ENCODE measurements at places on chromosomes 16 and 17. TPM values are rescaled to one million over a fixed set of nuclear protein-coding genes. Genes with fewer than 3 reads are reported as not detected.
A peak's percentile ranks its signal among the peaks of the same experiment; 100 is the strongest.

DNA sequence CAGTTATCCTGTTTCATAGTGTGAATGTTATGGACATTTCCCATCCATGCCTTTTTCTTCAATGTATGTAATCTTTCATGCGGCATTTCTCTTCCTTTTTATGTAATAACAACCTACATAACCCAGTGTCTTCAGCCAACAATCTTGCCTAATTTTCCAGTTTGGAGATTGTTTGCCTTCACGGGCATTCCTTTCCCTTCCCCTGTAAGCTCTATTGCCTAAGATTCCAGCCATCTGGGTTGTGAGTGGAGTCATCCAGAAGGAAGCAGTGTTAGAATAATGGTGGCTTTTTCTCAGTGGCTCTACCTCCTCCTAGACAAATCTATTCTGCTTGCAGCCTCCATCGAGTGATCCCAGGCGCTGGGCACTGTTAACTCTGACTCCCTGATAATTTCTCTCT, 22.3 kb downstream of the SYCE1L start:
- no peak overlapping the region for H3K27ac ChIP-seq
- DNase-seq: no peak

ALOX12B gene
- not detected for total RNA-seq

DNA sequence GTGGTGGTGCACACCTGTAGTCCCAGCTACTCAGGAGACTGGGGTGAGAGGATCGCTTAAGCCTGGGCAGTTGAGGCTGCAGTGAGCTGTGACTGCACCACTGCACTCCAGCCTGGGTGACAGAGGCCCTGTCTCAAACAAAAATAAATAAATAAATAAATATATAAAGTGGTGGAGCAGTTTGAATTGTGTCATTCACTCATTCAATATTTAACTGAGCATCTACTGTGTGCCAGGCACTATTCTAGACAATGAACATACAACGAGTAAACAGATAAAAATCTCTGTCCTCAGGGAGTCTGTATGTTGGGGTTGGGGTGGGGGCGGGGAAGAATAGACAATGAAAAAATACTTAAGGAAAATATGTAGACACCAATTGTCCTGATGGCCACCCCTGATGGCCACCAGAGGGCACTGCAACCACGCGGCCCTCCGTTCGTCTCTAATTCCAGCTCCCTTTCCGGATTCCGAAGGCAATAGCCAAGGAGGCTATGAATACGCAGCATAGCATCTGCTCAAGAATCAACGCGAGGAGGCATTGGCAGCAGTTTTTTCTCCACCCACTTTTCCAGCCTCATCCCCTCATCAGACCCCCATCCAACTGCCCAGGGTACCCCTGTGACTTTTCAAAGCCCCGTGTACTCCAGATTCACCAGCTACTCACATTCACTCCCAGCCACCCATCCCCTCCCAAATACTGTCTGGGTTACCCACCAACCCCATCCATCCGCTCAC, 21.4 kb downstream of the QPRT start:
- peak; percentile 61 for DNase-seq
- H3K27me3 ChIP-seq: no peaks in the 10 kb centered on the region
- H3K36me3 ChIP-seq: no peaks in the 10 kb centered on the region
- H3K4me1 ChIP-seq: peaks cover 29% of the 10 kb centered on the region
- H3K27ac ChIP-seq: peak overlapping the region; percentile 98

PSMC3IP gene
- total RNA-seq: 2.4 TPM

- H3K4me3 ChIP-seq: no peak overlapping the region
- no peak overlapping the region for H3K27ac ChIP-seq
- DNase-seq: no peak
- H3K4me1 ChIP-seq: peaks cover 6% of the 10 kb centered on the region
- no peaks in the 10 kb centered on the region for H3K27me3 ChIP-seq
Measured at GRCh38 chr16:46911038-46911437, 26.9 kb downstream of the GPT2 start.

RHOT2 gene
- 203 TPM for total RNA-seq

GRCh38 chr16:27698266-27698665, 148.3 kb downstream of the KATNIP start:
- H3K36me3 ChIP-seq: peaks cover 8% of the 10 kb centered on the region
- no peak overlapping the region for H3K4me3 ChIP-seq
- H3K27ac ChIP-seq: no peak overlapping the region
- H3K27me3 ChIP-seq: no peaks in the 10 kb centered on the region

AOC2 gene
- total RNA-seq: 1.9 TPM

DNA sequence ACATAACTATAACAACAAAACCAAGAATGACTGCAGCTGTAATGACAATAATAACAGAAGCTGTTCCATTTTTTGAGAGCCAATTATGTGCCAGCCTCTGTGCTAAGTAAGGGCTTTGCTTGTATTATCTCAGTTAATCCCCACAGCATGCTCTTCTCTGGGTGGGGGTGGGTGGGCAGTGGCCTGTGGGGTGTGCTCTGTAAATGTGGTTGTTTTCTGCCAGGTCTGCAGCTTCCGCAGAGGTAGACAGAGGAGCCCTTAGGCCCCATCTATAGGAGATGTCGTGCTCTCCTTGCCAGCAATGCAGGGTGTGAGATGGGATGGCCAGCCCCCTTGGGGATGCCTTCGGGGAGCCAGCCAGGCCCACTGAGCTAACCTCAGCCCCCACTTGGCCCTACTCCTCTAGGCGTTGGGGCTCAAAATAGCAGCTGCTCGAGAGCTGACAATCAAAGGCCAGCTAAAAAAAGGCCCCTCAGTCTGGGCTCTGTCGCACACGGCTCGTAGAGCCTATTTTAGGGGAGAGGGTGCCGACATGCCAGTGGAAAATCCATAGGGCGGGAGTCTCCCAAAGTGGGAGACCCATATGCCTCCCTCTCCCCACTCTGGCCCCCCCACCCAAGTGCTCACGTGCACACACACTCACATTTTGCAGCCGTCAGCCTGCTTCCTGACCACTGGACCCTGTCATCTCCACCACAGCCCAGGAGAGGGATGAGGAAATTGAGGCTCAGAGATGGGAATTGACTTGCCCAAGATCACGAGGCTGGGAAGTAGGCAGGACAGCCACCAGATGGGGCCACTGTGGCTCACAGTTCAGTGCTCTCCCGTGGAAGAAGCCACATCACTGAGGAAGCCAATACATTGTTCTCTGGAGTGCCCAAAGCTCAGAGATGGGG, 15.8 kb downstream of the CDH16 start:
- no peaks in the 10 kb centered on the region for H3K27me3 ChIP-seq
- H3K4me1 ChIP-seq: peaks cover 10% of the 10 kb centered on the region
- no peaks in the 10 kb centered on the region for H3K36me3 ChIP-seq
- H3K27ac ChIP-seq: no peak overlapping the region
- no peak overlapping the region for H3K4me3 ChIP-seq

TP53TG3D gene
- total RNA-seq: not detected

Data from T-helper 17 cell (primary cell).